ENCODE measurements at places on chromosomes 3 and 15. TPM values are rescaled to one million over a fixed set of nuclear protein-coding genes. Genes with fewer than 3 reads are reported as not detected.
A peak's percentile ranks its signal among the peaks of the same experiment; 100 is the strongest.

Gene AGBL1
- total RNA-seq, result not detected

DNA sequence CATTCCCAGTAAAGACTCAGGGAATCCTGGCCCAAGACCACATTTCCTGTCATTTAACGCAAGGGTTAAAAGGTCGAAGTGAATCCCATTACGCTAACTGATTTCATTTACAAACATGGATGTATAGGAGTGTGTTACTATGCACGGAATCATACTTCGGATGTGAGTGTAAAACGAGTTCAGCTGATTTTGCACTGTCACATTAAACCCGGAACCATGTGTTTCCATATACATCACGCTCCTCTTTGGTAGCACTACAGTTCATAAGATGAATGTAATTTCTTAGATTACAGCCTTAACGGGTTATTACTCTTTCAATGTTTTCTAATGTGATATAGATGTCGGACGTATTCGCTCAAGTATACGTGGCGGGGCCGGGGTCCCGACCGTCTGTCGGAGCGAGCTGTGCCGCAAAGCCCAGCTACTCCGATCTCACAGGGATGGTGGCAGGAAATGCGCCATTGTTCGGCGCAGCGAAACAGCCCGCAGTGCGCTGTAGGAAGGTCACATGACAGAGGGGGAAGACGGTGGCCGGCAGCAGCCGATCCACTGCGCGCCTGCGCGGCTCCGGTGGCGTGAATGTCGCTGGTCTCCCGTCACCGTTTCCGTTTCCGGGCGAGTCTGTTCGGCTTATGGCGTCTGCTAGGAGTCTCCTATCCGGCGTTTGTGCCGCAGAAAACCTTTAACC lies 97.3 kb downstream of the NPAP1 start:
- peak; percentile 66 for DNase-seq

Gene CLDN1
- total RNA-seq, result not detected

Gene C15orf62
- total RNA-seq, result 9.5 TPM

GRCh38 chr3:23999012-23999641 lies 54.0 kb downstream of the NR1D2 start:
- peak; percentile 65 for DNase-seq
